ENCODE measurements at places on chromosomes 12 and 14.

DNA sequence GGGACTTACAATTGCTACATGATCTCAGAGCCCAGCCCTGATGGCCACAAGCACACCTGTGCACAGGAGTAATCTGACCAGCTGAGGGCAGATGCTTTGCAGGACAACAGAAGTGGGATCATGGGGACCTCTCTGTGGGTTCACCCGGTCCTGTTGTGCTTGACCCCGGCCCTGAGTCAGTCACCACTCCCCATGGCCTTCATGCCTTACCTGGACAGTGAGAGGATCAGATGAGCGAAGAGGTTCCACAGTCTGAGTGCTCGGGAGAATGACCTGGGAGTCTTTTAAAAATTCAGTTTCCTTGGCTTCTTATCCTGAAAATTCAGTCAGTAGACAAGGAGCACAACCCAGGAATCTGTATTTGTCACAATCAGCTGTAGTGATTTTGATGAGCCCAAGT, 88.1 kb downstream of the NTF3 start:
- no peaks in the 10 kb centered on the region for H3K4me1 ChIP-seq
- no peaks in the 10 kb centered on the region for H3K27me3 ChIP-seq
- H3K4me3 ChIP-seq: no peak overlapping the region
- no peaks in the 10 kb centered on the region for H3K36me3 ChIP-seq

DNA sequence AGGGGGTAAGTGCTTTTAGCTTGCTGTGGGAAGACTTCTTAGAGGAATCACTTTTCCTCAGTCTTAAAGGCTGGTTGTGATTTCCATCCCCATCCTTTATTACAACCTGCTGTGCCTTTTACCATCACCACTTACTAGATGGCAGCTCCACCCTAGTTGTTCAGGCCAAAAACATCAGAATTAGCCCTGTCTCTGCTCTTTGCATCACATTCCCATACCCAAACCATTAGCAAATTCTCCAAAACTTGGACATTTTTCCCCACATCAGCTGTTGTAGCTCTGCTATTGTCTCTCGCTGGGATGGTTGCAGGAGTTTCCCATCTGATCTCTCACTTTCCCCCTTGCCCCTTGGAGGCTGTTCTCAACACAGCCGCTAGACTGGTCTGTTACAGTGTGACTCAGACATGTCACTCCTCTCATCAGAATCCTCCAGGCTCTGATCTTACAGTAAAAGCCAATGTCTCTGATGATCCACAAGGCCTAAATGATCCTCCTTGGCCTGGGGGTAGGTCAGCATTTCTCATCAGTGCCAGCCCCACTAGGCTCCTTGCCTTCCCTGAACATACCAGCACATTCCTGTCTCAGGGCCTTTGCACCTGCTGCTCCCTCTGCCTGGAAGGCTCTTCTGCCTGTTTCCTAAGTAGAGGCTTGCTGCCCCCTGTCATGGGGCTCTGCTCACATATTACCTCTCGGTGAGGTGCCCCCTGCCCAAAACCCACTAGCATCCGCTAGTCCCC, 102.5 kb downstream of the BEGAIN start:
- no peaks in the 10 kb centered on the region for H3K4me1 ChIP-seq
- H3K4me3 ChIP-seq: no peak overlapping the region

GRCh38 chr12:133120385-133121191, 9.5 kb downstream of the ZNF891 start:
- no peak for DNase-seq
- no peak overlapping the region for H3K27ac ChIP-seq
- no peaks in the 10 kb centered on the region for H3K27me3 ChIP-seq
- no peak overlapping the region for H3K4me3 ChIP-seq
- H3K4me1 ChIP-seq: no peaks in the 10 kb centered on the region
- H3K36me3 ChIP-seq: peaks cover 56% of the 10 kb centered on the region

DNA sequence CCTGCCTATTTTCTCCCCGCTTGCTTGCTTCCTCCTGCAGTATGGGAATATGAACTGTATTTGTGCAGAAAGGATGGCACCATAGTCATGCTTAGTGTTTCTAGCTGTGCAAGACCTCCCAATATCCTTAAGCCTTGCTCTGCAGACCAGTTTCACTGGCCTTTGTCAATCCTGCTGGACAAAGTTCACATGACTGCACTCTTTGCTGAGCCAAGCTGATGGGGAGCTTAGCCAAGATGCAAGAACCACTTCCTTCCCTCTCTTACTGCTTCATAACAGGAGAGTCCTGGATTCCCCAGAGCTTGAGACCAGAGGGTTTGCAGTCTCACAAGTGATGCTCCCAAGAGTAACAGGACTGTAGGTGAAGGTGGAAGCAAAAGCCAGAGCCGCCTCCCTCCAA, 3.8 kb downstream of the ASIC1 start:
- H3K4me1 ChIP-seq: no peaks in the 10 kb centered on the region
- no peak overlapping the region for H3K4me3 ChIP-seq
- DNase-seq: no peak
- no peaks in the 10 kb centered on the region for H3K27me3 ChIP-seq
- no peak overlapping the region for H3K27ac ChIP-seq
- no peaks in the 10 kb centered on the region for H3K36me3 ChIP-seq

- no peak for DNase-seq
- peaks cover 12% of the 10 kb centered on the region for H3K4me1 ChIP-seq
- no peak overlapping the region for H3K4me3 ChIP-seq
- no peaks in the 10 kb centered on the region for H3K27me3 ChIP-seq
- no peaks in the 10 kb centered on the region for H3K36me3 ChIP-seq
- H3K27ac ChIP-seq: no peak overlapping the region
Observed at GRCh38 chr12:62903151-62903550, 31.8 kb downstream of the PPM1H start.

- H3K4me3 ChIP-seq: no peak overlapping the region
- no peaks in the 10 kb centered on the region for H3K4me1 ChIP-seq
- peak overlapping the region; percentile 32 for H3K27ac ChIP-seq
- H3K36me3 ChIP-seq: peaks cover 18% of the 10 kb centered on the region
- DNase-seq: no peak
- no peaks in the 10 kb centered on the region for H3K27me3 ChIP-seq
Observed at GRCh38 chr12:89344043-89344861, 8.0 kb downstream of the DUSP6 start.

DNA sequence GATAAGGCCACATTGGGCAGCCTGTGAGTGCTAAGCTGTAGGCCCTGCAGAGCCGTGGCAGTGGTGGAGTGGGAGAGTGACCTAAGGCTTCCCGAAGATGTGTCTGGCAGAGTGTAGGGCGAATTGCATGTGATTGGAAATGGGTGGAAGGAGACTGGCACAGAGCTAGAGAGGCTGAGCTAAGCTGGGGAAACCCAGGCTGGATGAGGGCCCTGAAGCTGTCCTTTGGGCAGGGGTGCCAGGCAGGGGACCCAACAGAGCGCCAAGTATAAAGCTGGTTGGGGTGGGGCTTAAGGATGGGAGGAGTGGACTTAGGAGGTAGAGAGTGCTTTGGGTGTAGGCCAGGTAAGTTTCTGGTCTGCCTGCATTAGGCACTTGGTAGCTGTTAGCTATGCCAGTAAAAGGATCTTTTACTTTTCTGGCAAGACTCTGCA, 47.9 kb downstream of the WDR20 start:
- no peak overlapping the region for H3K4me3 ChIP-seq
- no peak overlapping the region for H3K27ac ChIP-seq
- no peaks in the 10 kb centered on the region for H3K4me1 ChIP-seq

All from right atrium auricular region (tissue), 2 donors.